Stimulated activated CD4-positive, alpha-beta T cell treated with anti-CD3 and anti-CD28 coated beads, Interleukin-15, amount 100 ng/mL, for 1 hour (primary cell): ENCODE measurements at places on chromosomes 2 and 18.
A peak's percentile ranks its signal among the peaks of the same experiment; 100 is the strongest.

GRCh38 chr18:46939998-46940571 lies 22.7 kb downstream of the KATNAL2 start:
- DNase-seq: no peak

DNA sequence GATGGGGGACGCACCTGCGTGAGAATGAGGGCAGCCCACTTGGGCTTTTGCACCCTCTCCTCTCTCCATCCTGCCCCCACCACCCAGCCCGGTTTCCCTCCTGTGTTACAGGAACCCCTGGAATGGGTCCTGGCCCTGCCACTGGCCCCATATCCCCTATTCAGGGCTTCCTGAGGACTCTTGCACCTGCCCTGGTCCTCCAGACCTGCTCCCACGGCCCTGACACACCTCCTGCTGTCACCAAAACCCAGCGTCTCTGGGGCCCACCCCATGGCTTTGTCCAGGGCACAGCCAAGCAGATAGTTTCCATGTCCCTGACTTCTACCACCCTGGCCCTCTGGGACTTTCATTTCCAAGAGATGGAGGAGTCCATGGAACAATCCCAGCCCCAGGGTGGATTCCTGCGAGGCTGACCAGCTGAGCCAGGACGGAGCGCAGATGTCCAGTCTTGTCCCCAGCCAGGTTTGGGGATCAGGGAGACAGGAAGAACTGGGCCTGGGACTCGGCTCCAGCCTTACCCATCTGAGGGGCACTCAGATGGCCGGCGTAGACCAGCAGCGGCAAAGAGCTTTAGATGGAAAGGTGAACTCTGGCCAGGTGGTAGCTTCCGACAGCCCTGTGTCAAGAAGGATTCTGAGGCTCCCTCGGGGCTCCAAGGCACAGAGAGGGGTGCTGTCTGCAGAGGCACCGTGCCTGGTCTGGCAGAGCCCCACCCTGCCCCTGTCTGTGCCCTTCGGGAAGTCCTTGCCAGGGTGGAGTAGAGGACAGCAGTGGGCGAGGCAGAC lies 12.0 kb downstream of the GPR35 start:
- DNase-seq: no peak

GRCh38 chr2:218809515-218809914 lies 22.1 kb downstream of the PRKAG3 start:
- no peak for DNase-seq

DNA sequence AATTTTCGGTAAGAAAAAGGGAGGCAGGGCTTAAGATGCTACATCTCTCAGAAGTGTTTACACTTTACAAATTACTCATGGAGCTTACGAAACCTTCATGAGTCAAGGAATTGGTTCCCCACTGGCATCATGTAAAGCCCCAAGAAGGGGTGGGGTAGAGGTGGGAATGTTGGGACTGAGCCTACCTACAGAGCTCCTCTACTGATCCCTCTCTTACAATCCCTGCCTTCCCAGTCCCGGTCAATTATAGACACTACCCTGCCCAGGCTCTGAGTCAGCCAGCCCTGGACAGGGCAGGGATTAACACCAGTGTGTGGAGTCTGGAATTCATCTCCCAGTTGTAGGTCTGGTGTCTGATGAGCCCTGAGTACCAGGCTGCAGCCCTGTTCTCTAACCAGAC lies 248.9 kb downstream of the PAX3 start:
- no peak for DNase-seq

GRCh38 chr2:41947701-41948396 lies 100.0 kb upstream of the PKDCC start:
- no peak for DNase-seq

DNA sequence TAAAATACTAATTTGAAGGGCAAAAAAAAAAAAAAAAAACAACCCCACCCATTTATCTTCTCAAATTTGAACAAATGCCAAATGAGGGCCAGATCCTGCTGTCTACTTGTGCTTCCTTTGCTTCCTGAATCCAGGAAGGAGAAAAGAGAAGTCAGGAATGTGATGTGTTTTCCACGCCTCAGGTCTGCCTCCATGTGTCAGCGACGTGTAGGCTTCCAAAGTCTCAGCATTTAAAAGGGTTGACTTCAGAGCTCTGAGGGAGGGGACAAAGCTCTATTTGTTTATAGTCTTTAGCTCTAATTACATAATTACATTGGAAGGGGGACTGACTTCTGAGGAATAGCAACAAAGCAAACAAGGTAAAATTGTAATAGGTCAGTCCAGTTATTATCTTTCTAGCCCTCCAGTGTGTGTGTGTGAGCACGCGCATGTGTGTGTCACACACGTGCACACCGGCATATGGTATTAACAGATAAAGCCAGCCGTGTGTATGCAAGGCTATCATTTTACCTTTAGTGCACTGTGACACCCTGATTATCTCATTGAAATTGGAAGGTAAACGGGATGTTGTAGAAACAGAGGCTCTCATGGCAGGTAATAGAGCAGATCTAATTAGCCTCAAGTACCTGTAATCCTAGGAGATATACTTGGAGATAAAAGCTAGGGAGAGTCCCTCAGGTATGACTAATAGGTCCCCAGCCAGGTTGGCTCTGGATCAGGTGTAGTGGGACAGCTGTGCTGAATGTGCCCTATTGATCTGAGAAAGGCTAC lies 911.4 kb upstream of the ZEB2 start:
- no peak for DNase-seq

DNA sequence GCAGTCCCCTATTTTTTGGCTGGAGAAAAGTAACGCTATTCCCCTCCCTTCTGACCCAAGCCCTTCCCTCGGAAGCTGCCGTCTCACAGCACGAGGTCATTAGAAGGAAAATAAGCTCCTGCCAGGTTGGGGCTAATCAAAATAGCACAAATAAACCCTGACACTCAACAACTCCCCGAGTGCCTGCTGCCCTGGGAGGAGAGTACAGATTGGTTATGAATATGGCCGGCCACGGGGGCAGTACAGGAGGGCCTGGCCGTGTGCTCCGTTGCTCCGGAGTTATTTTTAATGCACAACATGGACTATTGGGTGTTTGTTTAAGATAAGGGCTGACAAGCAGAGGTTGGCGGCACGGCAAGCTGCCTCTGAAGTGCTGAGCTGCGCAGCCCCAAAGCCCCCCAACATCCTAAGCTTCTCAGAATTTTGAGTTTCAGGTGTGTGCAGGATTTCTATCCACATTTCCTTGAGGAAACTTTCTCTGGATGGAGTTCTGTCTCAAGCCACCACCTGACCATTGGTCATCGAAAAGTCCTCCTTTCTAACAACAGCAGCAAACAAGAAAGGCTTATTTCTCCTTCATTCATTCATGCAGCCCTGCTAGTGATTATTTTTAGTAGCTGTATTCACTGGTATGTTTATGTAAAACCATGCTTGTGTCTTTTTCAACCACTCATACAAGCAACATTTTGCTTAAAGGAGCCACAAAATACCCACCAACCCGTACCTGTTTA lies 58.7 kb downstream of the PAX3 start:
- DNase-seq: no peak

GRCh38 chr2:179262077-179262660 lies 2.5 kb downstream of the SESTD1 start:
- DNase-seq: no peak

- no peak for DNase-seq
Observed at GRCh38 chr2:113157118-113157896, 16.5 kb upstream of the PSD4 start.

GRCh38 chr2:202612145-202612544 lies 22.6 kb upstream of the FAM117B start:
- DNase-seq: no peak

DNA sequence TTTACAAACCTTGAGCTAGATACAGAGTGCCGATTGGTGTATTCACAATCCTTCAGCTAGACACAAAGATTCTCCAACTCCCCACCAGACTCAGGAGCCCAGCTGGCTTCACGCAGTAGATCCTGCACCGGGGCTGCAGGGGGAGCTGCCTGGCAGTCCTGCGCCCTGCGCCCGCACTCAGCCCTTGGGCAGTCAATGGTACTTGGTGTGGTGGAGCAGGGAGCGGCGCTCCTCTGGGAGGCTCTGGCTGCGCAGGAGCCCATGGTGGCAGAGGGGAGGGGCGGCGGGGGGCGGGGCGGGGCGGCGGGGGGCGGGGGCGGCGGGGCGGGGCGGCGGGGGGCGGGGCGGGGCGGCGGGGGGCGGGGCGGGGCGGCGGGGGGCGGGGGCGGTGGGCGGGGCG lies 923.4 kb downstream of the SOCS6 start:
- no peak for DNase-seq

DNA sequence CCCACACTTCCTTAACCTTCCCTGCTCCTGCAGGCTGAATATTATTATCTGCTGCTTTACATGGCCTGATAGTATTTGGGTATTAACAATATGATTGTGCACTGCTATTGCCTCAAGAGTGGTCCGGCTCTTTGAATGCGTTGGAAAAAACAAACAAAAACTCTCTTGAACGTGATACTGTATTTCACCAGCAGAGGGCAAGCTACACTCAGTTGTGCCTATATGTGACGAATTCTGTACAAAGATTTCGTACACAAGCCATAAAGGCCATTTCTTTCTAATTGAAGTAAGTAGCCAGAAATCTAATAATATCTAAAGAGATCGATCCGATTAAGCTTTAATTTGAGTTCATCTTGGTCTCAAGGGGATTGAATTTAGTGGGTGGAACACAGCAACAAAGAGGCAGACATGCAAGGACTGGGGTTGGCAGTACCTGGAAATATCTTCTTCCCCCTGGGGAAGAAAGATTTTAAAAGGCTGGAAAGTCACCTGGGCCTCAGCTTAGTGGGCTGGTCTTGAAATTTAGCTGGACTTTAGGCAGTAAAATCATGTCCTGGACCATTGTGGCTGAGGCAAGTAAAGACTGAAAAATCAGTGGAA lies 49.3 kb upstream of the RAB6D start:
- no peak for DNase-seq

GRCh38 chr2:16481351-16481750 lies 184.3 kb downstream of the CYRIA start:
- DNase-seq: no peak

GRCh38 chr18:9707381-9708056 lies 582 bp upstream of the RAB31 start:
- no peak for DNase-seq

- no peak for DNase-seq
Observed at GRCh38 chr18:6409933-6410332, 4.8 kb downstream of the L3MBTL4 start.

DNA sequence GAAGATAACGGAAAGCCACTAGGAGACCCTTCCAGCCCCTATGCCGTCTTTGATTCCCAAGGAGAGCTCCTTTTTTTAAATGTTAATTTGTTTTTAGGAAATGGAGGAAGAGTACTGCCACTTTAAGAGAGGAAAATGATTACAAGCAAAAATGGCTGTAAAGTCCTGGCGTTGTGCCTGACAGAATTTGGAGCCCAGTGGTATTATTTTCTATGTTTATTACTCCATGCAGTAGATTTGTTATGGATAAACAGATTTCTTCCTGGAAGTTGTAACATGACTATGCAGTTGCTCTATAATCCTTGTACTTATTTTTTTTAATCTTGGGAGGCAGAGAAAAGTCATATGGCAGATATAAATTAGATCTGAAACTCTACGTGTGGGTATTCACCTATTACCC lies 141.3 kb downstream of the GBX2 start:
- DNase-seq: no peak

DNA sequence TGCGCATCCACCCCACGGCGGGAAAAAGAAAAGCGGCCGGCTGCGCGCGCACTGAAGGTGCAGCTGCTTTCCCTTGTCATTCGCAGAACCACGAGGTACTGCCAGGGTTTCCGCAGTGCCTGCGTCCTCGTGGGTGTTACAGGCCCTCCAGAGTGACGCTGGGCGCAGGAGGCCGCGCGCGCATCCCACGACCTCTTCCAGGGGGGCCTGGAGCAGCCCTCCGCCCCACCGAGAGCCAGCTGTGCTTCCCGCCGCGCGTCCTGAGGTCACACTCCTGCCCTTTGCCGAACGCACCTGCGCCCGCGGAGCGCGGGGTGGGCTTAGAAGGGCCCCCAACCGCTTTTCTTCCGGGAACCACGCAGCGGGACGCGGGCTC lies 378 bp upstream of the IAH1 start:
- peak; percentile 40 for DNase-seq

- no peak for DNase-seq
Observed at GRCh38 chr2:47652061-47652690, 130.8 kb upstream of the MSH6 start.

DNA sequence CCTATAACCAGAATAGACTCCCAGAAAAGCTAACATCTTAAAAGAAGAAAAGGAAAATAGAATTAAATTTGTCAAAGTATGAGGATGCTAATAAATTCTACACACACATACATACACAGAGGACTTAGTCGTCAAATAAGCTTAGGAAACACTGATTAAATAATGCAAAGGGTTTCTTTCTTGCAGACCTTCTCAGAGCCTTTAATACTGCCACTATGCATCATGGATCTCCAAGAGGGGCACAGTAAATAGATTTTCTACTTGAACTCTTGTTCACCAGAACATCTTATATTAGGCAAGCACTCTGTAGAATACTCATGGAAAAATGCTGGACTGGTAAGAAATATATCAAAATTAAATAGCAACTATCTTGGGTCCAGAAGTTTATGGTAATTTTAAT lies 69.4 kb downstream of the ANKRD44 start:
- DNase-seq: no peak

- DNase-seq: no peak
Observed at GRCh38 chr2:165508927-165509326, 39.4 kb downstream of the CSRNP3 start.

DNA sequence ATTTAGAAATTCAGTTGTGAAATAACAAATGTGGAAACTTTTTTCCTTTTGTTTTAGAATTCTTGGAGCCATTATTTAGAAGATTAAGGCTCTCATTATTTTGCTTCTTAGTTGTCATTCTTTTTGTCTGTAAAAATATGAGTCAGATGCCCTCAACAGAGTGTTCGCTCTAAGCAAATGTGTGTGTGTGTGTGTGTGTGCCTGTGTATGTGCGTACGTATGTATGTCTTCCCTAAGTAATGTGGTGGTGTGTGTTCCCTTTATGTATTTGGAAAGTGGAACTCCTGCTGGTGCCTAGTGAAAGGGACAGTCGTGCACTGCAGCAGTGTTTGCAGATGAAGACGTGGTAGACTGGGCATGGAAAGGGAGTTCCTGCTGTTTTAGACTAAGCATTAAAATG lies 27.5 kb downstream of the ZNF407 start:
- DNase-seq: no peak

GRCh38 chr2:73766349-73766748 lies 13.6 kb downstream of the DUSP11 start:
- no peak for DNase-seq

- no peak for DNase-seq
Observed at GRCh38 chr2:118123561-118124232, 35.4 kb downstream of the INSIG2 start.

- DNase-seq: no peak
Observed at GRCh38 chr2:105910497-105911238, 166.0 kb downstream of the NCK2 start.

GRCh38 chr18:47680488-47680887 lies 250.0 kb downstream of the SMAD2 start:
- DNase-seq: no peak

DNA sequence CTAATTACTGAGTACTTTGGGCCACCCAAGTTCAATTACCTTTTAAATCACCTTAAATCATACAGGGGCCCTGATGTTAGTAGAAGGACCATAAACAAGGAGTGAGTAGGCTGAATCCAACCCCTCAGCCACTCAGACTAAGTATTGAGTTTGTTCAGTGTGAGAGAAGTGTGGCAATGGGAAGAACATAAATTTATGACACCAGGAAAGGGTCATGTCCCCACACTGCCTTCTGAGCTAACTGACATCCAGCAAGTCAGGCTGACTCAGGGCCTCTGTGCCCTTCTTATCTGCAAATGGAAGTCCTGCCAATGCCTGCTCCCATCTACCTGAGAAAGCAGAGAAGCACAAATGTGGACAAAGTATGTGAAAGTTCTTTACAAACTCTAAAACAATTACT lies 12.9 kb downstream of the PLEKHM3 start:
- no peak for DNase-seq

- DNase-seq: no peak
Observed at GRCh38 chr2:190551928-190552327, 17.4 kb upstream of the NEMP2 start.
